ENCODE measurements at places on chromosomes 5 and 9. TPM values are rescaled to one million over a fixed set of nuclear protein-coding genes. Genes with fewer than 3 reads are reported as not detected.

DNA sequence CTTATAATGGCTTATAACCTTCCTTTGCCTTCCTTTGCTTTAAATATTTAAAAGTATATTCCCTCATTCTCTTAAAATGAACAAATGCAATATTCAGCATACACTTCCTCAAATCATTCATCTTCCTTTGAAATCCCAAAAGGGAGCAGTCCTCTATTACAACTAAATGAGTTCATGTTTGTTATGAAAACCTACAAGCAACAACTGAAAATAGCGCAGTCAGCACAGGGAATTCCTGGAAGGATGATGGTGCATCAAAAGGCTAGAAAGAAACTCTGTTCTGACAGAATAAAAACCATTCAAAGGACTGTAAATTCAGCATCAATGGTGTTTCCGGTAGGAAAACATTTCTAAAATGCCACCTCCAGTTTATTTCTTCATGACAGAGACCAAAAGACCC lies 3.3 kb downstream of the NR6A1 start:
- peak; percentile 25 for DNase-seq

- no peak for DNase-seq
Measured at GRCh38 chr9:4145482-4145881, 154.4 kb downstream of the GLIS3 start.

The OCLN gene
- 6.2 TPM for total RNA-seq

GRCh38 chr5:8844206-8844605 lies 701.7 kb downstream of the SEMA5A start:
- DNase-seq = peak; percentile 62

- no peak for DNase-seq
Measured at GRCh38 chr5:58545912-58546311, 37.0 kb upstream of the RAB3C start.
